ENCODE measurements at places on chromosomes 7 and 10. TPM values are rescaled to one million over a fixed set of nuclear protein-coding genes. Genes with fewer than 3 reads are reported as not detected.

Gene HOXA13
- not detected for total RNA-seq

Gene SLC26A3
- total RNA-seq = not detected

DNA sequence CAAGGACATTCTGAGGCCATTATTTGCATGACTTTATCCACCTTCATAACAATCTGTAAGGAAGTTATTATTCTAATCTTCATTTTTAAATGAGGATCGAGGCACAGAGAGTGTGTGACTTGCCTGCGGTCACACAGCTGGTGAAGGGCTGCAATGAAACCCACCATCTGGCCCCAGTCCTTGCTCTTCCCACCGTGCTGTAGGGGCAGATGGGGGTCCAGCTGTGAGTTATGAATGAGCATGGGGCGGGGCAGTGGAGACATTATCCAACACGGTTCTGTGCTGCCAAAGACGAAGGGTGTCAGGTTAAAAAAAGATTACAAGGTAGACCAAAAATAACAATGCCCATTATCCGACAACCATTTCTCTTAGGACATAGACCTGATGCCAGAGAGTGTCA lies 417.5 kb upstream of the MGMT start:
- no peaks in the 10 kb centered on the region for H3K27me3 ChIP-seq
- no peak overlapping the region for H3K27ac ChIP-seq
- H3K4me3 ChIP-seq = no peak overlapping the region
- no peak for DNase-seq
- H3K36me3 ChIP-seq = no peaks in the 10 kb centered on the region

DNA sequence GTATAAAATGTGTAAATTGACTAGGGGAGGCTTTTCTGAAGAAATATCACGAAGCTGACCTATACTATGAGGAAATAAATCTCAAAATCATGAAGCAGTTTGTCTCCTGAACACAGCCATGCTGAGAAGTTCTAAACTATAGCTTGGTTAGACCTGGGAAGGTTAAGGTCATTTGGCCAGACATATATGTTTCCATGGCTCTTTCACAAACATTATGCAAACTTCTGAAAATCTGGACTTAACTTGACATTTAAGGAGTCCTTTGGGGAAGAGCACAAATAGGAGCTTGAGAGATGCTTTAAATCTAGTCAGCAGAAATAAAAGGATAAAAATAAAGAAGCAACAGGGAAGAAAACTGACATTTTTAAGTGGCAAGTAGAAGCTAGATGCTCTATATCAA lies 115.9 kb upstream of the MEOX2 start:
- no peak overlapping the region for H3K27ac ChIP-seq
- H3K36me3 ChIP-seq = no peaks in the 10 kb centered on the region
- H3K4me3 ChIP-seq = no peak overlapping the region
- no peak for DNase-seq

DNA sequence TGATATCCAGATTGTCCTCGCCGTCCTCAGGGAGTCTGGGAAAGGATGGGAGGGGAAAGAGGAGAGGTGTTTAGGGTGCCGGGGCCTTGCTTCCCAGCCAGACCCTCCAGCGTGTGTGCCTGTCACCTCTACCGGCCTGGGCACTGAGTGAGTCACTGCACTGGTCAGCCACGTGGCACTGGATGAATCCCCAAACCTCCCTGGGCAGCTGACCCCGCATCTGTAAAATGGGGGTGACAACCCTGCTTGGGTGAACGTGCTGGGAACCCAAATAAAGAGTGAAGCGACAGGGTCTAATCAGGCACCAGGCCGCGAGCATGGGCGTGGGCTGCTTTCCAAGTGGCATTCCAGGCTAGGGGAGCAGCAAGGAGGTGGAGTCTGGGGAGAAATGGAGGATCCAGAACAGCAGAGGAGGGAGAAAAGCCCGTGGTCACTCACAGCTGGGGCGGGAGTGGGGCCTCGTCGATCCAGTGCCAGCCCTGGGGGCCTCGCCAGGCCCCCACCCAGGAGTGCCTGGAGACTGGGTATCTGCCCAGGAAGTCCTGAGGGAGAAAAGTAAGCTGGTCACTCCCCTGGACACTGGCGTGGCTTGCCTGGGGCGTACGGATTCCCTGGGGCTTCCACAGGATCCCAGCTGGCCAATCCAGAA lies 29.7 kb downstream of the KLRG2 start:
- H3K4me3 ChIP-seq = no peak overlapping the region
- H3K27ac ChIP-seq = no peak overlapping the region
- no peaks in the 10 kb centered on the region for H3K27me3 ChIP-seq
- no peaks in the 10 kb centered on the region for H3K36me3 ChIP-seq
- no peaks in the 10 kb centered on the region for H3K4me1 ChIP-seq

GRCh38 chr7:42227936-42228591 lies 8.9 kb downstream of the GLI3 start:
- H3K4me3 ChIP-seq = no peak overlapping the region
- no peak overlapping the region for H3K27ac ChIP-seq
- H3K36me3 ChIP-seq = no peaks in the 10 kb centered on the region

DNA sequence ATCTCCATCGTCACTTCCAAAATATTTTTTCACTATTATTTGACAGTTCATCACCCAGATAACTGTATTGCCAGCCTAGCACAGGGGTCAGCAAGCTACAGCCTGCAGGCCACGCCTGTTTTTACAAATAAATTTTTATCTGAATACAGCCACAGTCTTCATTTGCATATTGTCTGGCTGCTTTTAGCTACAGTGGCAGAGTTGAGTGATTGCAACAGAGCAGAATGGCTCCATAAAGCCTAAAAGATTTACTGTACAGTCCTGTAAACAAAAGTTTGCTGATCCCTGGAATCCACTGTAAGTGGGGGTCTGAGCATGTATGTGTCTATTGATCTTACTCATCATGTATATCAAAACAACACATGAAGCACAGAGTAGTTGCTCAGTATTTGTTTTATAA lies 45.9 kb upstream of the GNAI1 start:
- H3K27ac ChIP-seq = no peak overlapping the region
- H3K4me3 ChIP-seq = no peak overlapping the region
- H3K27me3 ChIP-seq = no peaks in the 10 kb centered on the region
- no peaks in the 10 kb centered on the region for H3K4me1 ChIP-seq
- no peak for DNase-seq

Gene HYAL4
- 0.34 TPM for total RNA-seq

GRCh38 chr7:133550145-133550544 lies 297.3 kb downstream of the EXOC4 start:
- no peak overlapping the region for H3K27ac ChIP-seq
- H3K27me3 ChIP-seq = no peaks in the 10 kb centered on the region
- no peaks in the 10 kb centered on the region for H3K36me3 ChIP-seq
- DNase-seq = no peak

Gene LLCFC1
- total RNA-seq = not detected

DNA sequence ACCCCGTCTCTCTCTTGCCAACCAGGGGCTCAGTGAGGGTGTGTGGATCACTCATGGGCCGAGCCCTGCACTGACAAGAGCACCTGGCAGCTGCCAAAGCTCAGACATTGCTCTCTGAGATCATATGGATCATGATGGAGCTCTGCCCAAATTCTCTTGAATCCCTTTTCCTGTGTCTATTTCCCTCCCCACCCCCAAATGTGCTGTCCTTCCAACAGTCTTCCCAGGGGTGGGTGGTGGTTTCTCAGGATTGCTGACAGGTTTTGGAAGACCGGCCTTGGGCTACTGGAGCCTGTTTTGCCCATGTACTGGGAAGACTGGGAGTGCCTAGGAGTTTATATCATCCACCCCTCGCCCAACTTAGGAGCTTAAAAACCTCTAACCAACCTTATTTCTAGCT lies 10.5 kb downstream of the ARHGAP22 start:
- no peak for DNase-seq
- no peaks in the 10 kb centered on the region for H3K36me3 ChIP-seq
- no peak overlapping the region for H3K4me3 ChIP-seq
- peaks cover 7% of the 10 kb centered on the region for H3K27me3 ChIP-seq
- H3K4me1 ChIP-seq = no peaks in the 10 kb centered on the region
- no peak overlapping the region for H3K27ac ChIP-seq

GRCh38 chr7:96088579-96088978 lies 233.3 kb downstream of the SLC25A13 start:
- no peak for DNase-seq
- no peak overlapping the region for H3K27ac ChIP-seq
- H3K27me3 ChIP-seq = peaks cover 15% of the 10 kb centered on the region
- H3K36me3 ChIP-seq = no peaks in the 10 kb centered on the region
- no peak overlapping the region for H3K4me3 ChIP-seq

Gene PLXDC2
- not detected for total RNA-seq

GRCh38 chr7:156456503-156457115 lies 184.0 kb upstream of the RNF32 start:
- no peak for DNase-seq
- no peaks in the 10 kb centered on the region for H3K4me1 ChIP-seq
- H3K4me3 ChIP-seq = no peak overlapping the region
- H3K27me3 ChIP-seq = peaks cover 1% of the 10 kb centered on the region

DNA sequence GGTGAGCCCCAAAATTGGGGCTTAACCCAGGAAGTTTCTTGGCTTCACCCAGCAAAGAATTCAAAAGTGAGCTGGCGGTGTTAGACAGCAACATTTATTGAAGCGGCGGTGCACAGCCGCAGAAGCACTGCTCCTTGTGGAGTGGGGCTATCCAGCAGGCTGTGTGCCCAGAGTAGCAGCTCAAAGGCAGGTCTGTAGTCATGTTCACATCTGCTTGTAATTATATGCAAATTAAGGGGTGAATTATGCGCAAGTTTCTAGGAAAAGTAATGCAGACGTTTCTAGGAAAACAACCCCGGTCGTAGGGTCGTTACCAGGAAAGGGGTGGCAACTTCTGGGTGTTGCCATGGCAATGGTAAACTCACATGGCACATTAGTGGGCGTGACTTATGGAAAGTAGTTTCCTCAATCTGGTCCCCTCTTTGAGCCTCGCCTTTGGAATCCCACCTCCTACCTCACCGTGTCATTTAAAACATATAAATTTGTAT lies 13.7 kb upstream of the KBTBD2 start:
- H3K36me3 ChIP-seq = no peaks in the 10 kb centered on the region
- DNase-seq = peak; percentile 89
- peak overlapping the region; percentile 73 for H3K4me3 ChIP-seq
- no peaks in the 10 kb centered on the region for H3K27me3 ChIP-seq

Gene CD36
- not detected for total RNA-seq

DNA sequence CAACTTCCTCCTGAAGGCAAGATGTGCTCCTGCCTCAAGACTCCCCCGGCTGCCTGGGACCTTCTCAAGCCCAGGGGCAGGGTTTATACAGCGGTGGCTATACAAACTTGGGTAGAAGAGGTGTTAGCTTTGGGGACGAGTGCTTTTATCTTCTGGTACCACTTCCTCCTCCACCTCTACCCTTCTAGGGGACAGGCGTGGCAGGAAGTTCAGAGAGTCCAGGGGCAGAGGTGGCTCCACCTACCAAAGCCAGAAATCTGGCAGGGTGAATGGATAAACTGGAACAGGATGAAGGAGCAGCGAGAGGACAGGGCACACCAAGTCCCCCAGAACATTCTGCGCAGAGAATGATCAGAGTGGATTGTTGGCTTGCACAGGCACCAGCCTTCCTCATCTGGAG lies 24.0 kb upstream of the TM9SF3 start:
- H3K4me1 ChIP-seq = peaks cover 4% of the 10 kb centered on the region
- H3K27ac ChIP-seq = no peak overlapping the region
- H3K36me3 ChIP-seq = no peaks in the 10 kb centered on the region
- no peaks in the 10 kb centered on the region for H3K27me3 ChIP-seq
- no peak for DNase-seq

DNA sequence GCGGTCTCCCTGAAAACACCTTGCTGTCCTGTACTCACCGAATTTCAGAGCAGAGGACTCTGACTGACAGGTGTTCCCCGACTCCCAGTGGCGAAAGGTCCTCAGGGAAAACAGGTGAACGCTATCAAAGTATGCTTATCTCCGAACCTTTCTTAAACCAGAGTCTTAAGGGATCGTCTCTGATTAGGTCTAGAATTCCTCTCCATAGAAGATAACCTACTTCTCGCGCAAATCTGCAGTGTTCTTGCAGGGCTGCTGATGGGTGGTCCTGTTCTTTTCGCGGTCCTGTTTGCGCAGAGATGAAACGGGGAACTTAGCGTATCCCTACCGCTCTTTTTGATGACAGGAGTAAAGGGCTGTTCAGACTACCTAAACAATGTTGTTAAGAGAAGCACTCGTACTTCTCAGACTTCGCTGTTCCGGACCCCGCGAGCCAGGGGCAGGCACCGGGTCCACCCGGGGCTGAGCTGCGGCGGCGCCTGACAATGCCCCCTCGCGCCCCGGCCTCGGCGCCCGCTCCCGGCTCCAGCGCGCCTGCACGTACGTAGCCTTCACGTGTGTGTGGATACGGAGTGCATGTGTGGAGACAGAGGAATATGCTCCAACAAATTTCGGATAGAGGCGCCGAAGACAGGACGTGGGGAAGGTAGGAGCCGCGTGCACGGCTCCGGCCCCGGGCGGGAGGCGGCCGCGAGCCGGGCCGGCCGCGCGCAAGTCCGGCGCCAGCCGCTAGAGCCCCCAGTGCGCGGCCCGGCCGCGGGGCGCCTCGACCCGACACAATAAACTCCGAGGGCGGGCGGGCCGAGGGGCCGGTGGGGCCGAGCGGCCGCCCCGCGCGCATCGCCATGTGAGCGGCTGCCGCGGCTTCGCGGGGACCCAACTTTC lies 766 bp upstream of the ZMYND11 start:
- DNase-seq = peak; percentile 46
- H3K36me3 ChIP-seq = no peaks in the 10 kb centered on the region
- peak overlapping the region; percentile 79 for H3K4me3 ChIP-seq
- H3K27ac ChIP-seq = peak overlapping the region; percentile 90
- peaks cover 21% of the 10 kb centered on the region for H3K4me1 ChIP-seq

DNA sequence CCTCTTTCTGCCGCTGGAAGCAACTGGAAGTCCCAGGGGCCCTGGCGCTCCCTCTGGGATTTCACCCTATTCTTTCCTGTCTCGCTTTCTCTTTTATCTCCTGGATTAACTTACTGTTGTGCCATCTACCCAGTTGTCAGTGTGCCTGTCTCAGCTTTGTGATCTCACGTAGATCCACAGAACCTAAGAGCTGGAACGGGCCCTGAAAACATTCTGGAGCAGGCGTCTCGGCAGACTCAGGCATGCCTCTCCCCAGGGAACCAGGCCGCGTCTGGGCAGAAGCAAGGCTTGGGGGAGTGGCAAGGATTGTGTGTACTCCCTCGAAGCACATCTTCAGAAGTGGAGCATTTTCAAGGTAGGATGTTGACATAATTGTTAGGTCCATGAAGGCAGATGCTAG lies 87.2 kb downstream of the KCNMA1 start:
- no peak for DNase-seq
- H3K27ac ChIP-seq = no peak overlapping the region
- no peaks in the 10 kb centered on the region for H3K4me1 ChIP-seq
- H3K4me3 ChIP-seq = no peak overlapping the region

DNA sequence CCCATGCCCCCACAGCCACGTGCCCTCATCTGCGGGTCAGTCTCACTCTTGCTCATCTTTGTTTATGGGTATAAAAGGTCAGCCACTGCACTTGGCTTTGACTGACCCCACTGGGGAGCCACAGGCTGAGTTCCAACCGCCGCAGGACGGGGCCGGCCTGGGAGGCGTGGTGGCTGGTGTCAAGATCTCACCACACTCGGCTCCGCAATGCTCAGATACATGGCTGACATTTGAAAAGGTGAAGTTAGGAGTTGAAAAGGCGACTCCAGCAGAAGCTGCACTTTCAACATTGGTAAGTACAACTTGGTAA lies 14.9 kb downstream of the TUBGCP2 start:
- DNase-seq = no peak
- H3K27me3 ChIP-seq = no peaks in the 10 kb centered on the region
- H3K27ac ChIP-seq = no peak overlapping the region
- H3K36me3 ChIP-seq = peaks cover 49% of the 10 kb centered on the region
- H3K4me1 ChIP-seq = peaks cover 11% of the 10 kb centered on the region
- H3K4me3 ChIP-seq = no peak overlapping the region

- no peak overlapping the region for H3K4me3 ChIP-seq
- no peak overlapping the region for H3K27ac ChIP-seq
- H3K27me3 ChIP-seq = peaks cover 1% of the 10 kb centered on the region
- no peak for DNase-seq
- H3K36me3 ChIP-seq = peaks cover 2% of the 10 kb centered on the region
Observed at GRCh38 chr10:11511321-11511720, 100.1 kb downstream of the USP6NL start.

Gene SSBP1
- 234 TPM for total RNA-seq

Gene STRIP2
- 56.1 TPM for total RNA-seq
